ENCODE measurements at places on chromosomes 2 and 18.

DNA sequence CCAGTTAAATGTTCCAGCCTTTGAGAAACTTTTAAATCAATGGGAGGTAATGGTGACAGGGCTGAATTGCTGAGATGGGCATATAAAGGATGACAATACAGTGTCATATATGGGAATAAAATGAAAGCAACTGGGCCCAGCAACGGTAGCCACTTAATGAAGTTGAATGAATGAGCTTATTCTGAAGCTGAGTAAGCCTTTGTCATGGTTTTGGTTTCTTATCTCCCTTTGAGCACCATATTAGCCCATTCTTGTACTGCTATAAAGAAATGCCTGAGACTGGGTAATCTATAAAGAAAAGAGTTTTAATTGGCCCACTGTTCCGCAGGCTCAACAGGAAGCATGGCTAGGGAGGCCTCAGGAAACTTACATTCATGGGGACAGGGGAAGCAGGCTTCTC lies 3.5 kb upstream of the THUMPD2 start:
- DNase-seq = no peak

DNA sequence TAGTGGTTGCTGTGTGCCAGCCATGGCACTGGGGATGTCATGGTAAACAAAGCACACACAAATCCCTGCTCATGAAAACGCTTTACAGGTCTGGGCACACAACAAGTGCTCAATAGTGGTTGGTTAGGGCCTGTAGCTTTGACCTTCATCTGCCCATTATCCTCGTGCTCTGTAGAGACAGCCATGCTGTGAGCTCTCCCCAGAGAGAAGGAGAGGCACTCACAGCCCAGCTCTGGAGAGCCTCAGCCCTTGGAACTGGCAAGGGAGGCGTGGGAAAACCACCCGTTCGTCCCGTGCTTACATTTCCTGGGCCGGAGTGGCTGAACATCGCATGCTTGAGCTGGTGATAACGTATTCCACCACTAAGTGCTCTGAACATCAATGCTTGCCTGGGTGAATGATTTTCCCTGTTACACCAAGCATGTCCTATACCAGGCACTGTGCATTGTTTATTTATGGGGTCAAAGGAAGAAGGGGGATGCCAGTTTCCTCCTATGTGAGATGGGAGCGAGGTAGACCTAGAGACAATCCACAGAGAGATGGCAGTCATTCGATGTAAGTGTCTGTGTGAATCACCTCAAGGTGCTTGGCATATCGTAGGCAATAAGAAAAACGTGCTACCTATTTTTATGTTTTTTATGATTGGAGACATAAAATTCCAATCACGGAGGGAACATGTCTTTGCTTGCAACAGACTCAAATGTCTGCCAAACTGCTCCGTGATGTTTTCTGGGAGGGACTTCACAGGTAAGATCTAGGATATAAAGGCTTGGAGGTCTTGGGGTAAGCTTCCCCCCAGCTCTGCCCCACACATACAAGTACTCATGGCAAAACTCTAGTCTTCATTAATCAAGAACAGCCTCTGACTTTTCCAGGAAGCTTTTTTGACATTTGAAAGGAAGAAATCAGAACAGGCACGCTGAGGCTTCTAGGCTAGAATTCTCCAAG lies 75.5 kb downstream of the DDX1 start:
- peak; percentile 62 for DNase-seq

GRCh38 chr18:13412017-13412416 lies 193.5 kb downstream of the LDLRAD4 start:
- DNase-seq = no peak

DNA sequence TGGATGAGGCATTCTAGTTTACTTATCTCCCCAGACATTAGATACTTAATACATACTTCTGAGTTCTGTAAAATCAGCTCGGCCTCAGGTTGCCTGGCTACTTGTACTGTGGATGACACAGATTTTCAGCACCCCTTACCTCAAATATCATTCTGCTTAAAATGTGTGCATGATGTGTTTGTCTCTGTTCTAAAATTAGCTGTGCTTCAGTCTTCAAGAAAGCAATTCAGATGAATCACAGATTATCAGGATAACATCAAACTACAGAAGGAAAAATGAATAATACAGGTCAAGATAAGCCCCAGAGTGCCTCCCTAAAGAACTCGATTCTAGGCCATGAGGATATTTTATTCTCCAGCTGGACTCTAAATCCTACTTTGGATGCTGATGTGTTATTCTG lies 21.3 kb upstream of the MAPRE2 start:
- no peak for DNase-seq

DNA sequence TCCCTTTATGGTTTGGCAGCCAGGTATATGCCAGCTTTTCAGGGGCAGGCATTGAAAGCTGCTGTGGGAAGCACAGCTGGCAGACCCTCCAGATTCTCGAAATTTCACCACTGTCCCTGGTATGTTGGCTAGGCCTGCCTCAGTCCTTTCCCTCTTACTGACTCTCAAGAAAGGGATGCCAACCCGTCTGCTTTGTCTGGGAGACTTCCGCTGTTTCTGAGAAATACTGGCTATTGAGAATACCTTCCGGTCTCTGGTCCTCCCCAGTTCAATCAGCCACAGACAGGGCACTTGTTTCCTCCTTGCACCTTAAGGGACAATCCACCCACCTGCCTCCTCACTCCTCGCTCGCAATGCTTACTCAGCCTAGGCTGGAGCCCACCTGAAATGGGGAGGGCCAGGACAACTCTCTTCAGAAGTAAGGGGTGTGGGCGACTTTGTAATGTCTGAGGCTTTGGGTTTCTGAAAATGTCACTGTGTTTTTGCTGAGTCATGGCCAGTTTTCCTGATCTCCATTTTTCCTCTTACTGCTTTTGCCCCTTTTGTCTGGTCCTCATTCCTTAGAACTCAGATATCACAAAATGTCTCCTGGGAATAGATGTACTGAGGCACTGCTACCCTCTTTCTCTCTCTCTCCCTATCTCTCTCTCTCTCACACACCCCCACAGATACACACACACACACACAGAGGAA lies 571.1 kb downstream of the TNS1 start:
- no peak for DNase-seq

GRCh38 chr2:73939419-73939818 lies 12.7 kb downstream of the DGUOK start:
- DNase-seq = no peak

GRCh38 chr2:138210487-138210886 lies 246.2 kb downstream of the HNMT start:
- peak; percentile 20 for DNase-seq

DNA sequence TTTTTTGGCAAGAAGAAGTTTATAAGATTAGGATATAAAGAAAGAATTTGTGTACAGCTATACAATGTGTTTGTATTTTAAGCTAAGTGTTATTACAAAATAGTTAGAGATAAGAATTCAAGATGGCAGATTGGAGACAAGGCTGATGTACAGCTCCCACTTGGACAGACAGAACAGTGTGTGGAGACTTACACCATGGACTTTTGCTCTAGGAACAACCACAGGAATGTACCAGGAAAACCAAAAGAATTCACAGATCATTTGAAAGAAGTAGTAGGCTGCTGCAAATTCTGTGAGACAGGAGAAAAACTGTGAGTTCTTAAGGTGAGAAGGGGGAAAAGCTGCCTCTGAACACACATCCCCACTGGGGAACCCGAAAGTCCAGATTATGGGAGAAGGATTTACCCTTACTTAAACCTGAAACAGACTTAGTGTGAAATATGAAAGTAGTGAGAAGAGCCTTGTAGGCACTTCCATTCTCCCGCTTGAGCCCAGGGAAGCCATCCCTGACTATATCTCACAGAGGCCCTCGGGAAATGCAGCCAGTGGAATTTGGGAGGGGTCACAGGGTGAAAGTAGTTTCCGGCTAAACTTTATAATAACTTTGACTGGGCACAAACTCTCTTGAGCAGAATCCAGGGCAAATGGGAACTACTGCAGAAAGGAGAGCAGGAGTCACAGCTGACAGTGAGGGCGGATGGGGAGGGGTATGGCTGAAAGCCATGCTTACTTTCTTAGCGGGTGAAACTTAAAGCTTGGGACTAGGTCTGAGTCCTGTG lies 11.6 kb upstream of the RPRD1A start:
- no peak for DNase-seq

GRCh38 chr18:37662099-37662498 lies 96.5 kb upstream of the CELF4 start:
- no peak for DNase-seq

GRCh38 chr2:220107380-220107791 lies 480.0 kb downstream of the SLC4A3 start:
- DNase-seq = no peak

GRCh38 chr2:95359501-95359930 lies 43.0 kb upstream of the FAHD2A start:
- no peak for DNase-seq

GRCh38 chr2:64905338-64906024 lies 83.7 kb upstream of the SLC1A4 start:
- no peak for DNase-seq

GRCh38 chr2:120939595-120940318 lies 204.1 kb downstream of the GLI2 start:
- DNase-seq = no peak

Measured in eye (tissue), 1 donor.